Activated CD4-positive, CD25-positive, alpha-beta regulatory T cell (primary cell): ENCODE measurements at places on chromosomes 1 and 21.

- no peak for DNase-seq
These were observed 24.3 kb upstream of the NID1 start for GRCh38 chr1:236089046-236089773.

- no peak for DNase-seq
These were observed 71.2 kb downstream of the FGGY start for GRCh38 chr1:59368008-59368670.

DNA sequence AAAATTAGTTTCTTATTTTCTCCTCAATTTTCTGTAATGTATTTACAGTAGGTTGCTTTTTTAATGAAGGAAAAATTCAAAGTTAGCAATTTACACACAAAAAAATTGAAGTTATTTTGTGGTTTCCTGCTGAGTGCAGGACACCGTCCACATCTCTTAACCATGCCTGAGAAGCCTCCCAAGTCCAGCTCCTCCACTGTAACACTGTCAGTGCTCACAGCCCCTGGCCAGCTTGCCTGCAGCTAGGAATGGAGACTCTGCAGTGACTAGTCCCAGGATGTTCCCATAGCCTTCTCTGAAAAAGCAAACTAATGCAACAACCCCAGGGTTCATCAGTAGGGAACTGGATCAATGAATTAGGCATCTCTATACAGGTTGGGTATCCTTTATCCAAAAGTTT is 3.5 kb downstream of the A3GALT2 start:
- DNase-seq = no peak

- DNase-seq = no peak
These were observed 26.5 kb upstream of the TENT5C start for GRCh38 chr1:117579221-117579906.

GRCh38 chr1:161214369-161214768 is 726 bp upstream of the FCER1G start:
- DNase-seq = no peak

DNA sequence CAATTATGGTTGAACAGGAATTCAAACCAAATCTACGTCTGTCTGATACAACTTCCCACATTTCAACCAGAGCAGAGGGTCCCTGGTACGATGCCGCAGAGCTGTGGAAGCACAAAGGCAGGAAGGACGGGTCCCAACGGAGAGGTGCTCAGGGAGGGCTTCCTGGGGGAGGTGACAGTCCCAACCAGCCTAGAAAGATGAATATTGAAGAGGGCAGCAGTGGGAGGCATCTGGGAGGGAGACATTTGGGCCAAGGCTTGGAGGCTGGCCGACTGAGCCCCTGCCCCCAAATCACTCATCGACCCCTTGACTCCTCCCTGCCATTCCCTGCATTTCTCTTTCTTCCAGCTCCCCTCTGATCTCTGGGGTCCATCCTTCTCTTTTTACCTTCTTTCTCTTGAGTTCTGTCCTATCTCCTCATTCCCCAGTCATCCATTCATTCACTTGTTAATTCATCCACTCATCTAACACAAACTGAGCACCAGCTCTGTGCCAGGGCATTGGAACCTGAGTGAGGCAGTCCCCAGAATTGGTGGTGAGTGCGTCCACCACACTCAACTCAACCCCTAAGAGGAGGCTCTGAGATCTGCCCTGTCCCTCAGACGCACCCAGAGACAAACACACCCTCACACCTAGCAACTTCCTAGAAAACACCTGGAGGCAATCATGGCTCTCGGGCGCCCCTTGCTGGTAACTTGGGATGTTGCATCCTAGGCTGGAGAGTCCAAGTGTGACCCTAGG is 13.2 kb upstream of the CELA3B start:
- DNase-seq = peak; percentile 76

DNA sequence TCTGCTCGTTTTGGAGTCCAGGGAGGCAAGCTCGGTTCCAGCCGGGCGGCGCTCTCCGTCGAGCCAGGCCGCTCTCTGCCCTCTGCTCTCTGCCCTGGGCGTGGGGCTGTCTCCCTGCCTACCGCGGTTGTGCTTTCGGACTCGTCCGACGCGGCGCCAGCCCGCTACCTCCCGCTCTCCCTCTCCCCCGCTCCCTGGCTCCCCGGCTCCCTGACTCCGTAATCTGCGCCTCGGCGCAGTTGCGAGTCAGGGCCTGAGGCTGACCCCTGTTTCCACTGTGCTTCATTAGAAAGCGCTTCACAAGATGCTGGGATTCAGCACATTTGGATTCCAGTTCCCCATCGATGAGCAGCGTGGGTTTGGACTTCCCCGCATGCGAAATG is 2.2 kb downstream of the SOX13 start:
- no peak for DNase-seq

DNA sequence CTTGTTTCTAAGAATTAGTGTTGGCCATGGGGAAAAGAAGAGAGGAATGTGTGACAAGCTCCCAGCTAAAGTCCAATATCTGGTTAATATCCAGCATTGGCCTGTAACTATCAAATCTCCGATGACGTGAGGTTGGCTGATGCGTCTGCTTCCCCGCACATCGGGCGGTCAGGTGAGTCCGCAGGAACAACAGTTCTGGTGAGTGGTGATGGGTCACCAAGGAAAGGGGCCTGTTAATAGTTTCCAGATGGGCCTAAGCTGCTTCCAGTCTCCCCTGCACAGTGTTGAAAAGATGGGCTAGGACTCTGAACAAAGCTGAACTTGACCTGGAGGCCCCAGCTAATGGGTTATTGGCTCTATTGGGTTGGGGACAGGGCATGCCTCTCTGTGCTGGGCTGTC is 193.1 kb upstream of the EDN2 start:
- no peak for DNase-seq

GRCh38 chr1:248686815-248687214 is 15.8 kb downstream of the OR14I1 start:
- DNase-seq = no peak

- DNase-seq = no peak
These were observed 41.3 kb downstream of the ZBTB8A start for GRCh38 chr1:32580348-32581017.

DNA sequence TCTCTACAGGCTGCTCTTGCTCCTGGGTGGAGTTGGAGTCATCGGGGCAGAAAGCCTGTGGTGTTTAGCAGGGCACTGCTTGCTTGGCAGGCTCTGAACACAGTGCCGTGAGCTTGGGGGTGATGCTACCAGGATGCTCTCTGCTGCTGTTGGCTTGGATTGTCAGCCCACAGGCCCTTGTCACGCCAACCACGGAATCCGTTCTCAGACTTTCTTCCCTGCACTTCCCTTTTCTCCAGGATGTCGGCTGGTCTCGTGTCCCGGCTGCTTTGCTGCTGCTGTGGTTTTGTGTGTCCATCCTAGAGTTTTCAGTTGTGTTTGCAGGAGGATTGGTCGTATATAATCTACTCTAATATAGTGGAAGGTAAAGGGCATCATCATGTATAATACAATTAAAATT is 44.4 kb upstream of the TTC34 start:
- no peak for DNase-seq

DNA sequence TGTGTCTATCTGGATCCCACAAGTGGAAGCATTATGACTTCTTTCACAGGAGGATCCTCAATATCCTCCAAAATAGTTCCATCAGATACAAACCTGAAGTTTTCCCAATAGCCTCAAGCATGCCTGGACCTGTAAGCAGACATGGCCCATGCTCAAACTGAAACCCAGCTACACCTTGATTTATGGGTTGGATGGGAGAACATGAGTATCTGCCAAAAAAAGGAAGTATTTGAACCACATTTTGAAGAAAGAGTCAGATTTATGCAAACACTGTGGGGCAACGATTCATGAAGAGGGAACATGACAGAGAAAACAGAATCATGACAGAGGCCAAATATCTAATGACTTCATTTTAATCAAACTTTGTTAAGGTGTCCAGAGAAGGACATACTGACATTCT is 351.0 kb upstream of the NFIA start:
- no peak for DNase-seq

GRCh38 chr1:64527786-64528185 is 57.9 kb downstream of the CACHD1 start:
- no peak for DNase-seq

DNA sequence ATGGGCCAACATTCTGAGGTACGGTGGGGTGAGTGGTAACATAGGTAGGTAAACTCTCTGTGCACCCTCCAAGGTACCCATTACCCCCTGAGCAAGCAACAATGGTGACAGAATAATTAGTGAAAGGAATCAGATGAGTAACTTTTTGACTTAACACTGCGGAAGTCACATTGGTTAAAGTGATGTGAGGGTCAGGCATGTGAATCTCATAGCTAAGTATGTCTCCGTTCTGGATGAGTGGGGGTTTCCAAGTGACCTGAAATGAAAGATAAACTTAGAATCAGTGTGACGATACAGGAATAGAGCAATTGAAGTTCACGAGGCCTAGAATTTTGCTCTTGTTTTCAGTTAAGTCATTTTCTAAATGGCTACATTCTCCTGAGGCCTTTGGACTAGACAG is 311.7 kb downstream of the KCTD3 start:
- DNase-seq = no peak

DNA sequence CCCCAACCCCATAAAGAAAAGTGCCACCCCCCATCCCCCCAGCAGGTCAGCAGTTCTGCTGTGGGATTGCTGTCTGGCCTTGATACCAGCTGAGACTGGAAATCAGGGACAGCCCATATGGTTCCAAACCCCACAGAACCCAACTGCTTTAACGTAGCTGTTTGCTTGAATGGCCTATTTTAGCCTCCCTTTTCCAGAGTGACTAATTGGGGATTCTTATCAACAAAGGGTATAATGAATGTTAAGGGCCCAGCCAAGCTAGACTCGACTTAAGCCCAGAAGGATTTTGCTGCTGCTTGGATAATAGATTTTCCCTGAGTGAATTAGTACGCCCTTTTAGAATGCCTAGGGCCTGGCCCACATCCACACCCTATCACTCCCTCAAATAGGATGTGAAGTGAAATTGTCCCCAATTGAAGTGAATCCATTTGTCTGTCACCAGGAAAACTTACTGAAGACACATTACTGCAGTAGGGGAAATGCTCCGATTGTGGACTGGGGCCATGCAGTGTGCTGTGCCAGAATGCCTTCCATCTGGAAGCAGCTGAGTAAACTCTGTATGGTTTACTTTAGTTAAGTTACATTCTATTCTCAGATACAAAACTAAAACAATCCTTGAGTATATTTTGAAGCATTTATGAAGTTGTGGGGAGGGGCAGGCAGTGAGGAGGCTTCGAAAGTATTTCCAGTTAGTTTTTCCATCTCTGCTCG is 156.9 kb downstream of the DHRS3 start:
- DNase-seq = no peak
